ENCODE measurements at places on chromosomes 11 and 22.
A peak's percentile ranks its signal among the peaks of the same experiment; 100 is the strongest.

DNA sequence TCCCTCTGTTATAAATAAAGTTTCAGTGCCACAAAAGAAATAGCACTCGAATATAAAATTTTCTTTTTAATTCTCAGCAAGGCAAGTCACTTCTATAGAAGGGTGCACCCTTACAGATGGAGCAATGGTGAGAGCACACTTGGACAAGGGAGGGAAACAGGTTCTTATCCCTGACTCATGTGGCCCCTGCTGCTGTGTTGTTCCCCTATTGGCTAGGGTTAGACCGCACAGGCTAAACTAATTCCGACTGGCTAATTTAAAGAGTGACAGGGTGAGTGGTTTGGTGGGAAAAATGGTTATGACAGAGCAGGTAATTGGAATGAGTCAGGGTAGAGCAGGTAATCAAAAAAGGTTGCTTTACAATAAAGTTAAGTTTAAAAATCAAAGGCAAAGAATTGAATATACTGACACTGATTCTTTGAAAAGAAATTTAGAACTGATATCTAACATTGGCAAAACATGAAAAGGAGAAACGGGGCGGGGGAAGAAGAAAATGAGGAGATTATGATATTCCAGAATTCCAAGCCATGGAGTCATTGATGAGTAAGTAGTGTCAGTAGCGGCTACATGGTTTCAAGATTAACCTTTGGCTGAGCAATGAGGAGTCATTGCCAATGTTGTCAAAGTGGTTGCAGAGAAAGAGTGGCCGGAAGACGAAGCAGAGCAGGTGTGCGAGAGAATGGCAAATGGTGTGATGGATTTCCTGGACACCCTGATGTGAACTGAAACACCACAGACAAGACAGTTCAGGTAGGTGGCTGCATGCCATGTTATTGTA, 48.4 kb upstream of the MRGPRX1 start:
- DNase-seq = no peak

DNA sequence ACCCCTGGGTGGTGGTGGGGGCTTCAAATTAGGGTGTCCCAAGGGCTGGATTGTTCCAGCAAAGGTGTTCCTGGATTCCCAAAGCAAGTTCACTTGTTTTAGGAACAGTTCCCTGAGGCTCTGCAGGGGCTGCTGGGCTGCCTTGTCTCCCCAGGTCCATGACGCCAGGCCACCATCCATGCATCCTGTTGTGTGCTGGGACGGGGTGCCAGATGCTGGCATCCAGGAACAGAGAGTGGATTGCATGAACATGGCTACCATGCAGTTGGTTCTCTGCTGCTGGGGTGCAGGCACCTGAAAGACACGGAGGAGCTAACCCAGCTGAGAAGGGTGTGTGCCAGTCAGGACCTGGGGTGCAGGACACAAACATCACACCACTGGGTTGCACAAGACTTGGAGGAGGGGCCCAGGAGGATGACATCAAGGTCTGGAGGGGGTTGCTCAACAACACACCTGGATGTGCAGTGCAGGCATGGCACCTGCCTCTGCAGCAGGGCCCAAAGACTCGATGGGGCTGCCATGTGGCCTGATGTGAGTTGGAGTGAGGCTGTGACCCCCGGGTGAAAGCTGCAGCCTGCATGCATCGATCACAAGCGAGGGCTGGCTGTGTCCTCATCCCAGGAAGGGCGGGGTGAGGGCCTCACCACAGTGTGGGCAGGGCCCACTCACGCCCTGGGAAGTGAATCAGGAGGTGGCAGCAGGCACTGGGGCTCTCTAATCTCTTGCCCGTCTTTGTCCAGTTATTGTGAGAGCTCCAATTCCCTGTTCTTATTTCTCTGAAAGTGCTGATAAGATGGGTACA, 74.0 kb upstream of the CLDN5 start:
- no peak for DNase-seq

- no peak for DNase-seq
Observed at GRCh38 chr11:3964935-3965604, 109.6 kb downstream of the STIM1 start.

DNA sequence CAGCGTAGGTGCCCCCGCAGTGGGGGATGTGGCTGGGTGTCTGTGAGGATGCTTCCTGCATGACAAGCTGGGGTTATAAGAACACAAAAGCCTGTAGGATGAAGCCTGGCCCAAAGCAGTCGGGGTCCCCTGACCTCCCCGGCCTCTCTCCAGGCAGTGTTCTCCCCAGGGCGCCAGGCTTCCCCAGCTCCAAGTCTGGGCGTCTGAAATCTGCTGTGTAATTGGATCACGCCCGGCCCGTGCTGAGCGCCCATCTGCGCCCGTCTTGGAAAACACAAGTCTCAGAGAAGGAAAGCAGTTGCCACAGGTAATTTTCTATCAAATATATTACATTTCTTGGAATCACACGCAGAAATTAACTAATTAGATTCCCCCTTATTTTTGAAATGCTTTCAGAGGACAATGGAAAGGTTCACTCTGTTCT, 233.3 kb downstream of the CTTN start:
- DNase-seq = no peak

DNA sequence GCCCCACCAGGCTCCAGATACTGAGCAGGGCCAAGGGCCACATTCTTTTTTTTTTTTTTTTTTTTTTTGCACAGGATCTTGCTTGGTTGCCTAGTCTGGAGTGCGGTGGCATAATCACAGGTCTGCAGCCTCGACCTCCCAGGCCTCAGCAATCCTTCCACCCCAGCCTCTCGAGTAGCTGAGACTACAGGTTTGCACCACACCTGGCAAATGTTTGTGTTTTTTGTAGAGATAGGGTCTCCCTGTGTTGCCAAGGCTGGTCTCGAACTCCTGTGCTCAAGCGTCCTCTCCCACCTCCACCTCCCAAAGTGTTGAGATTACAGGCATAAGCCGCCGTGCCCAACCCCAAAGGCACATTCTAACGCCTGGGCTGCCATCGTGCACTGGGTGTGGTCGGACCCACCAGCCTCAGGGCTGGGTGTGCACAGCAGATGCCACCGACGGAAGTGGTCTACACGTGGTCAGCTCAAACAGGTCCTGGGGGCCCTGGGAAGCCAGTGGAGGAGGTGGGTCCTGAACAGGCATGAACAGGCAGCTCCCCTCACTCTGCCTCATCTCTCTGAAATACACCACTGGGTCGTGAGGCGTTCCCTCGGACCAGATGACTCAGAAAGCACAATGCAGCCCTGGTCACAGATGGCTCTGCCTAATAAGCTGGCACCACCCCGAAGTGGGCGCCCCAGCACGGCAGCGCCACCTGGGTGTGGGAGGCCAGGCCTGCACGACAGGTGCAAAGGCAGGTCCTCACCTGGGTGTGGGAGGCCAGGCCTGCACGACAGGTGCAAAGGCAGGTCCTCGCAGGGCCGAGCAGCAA, 5.1 kb upstream of the B4GALNT4 start:
- no peak for DNase-seq

GRCh38 chr11:97110376-97110775, 720.6 kb downstream of the JRKL start:
- DNase-seq = no peak

DNA sequence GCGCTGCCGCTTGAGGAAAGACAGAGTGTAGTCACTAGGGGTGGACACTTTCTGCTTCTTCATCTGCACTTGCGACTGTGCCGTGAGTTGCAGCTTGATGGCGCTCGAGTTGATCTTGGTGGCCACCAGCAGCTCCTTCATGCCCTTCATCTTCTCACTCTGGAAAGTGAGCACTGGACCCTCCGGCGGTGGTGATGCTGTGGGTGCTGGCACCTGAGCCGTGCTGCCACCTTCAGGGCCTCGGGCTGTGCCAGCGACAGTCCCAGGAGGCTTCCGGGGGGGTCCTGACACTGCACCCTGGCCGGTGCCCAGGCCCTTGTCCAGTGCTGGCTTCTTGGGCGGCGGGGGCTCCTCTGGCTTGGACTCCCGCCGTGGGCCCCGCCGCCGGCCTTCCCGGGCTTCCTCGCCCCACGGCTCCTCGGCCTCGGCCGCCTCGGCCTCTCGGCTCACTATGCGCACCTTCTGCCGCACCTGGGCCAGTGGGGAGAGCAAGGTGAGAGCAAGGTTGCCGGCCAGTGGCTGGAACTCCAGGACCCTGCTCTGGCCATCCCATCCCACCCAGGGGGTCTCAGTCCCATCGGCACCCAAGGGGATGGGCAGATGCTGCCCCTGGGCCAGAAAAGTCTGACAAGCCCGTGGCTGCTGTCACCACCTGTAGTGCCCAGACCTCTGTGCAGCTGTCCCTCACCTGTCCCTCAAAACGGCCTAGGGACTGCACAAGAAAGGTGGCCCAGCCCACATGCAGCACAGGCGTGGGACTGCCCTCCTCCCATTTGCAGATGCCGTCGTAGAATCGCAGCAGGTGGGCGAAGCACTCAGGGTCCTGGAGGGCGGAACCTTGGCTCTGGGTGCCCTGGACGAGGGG, 1.6 kb upstream of the MAP4K2 start:
- DNase-seq = no peak

DNA sequence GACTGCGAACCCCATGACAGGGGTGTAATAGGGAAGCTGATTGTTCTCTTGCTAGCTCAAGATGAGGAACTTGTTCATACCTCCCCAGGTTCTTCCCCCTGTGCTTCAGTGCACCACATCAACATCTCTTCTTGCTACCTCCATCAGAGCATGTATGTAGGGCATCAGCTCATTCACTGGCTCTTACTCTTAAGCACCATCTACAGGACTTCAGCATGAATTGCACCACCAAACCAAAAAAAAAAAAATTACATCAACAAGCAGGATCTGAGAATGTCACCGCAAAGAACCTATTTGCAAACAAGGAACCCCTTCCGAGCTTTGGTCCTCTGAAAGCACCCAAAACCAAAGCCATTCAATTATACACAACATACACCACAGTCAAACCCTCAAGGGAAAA, 2226.5 kb upstream of the RAG2 start:
- no peak for DNase-seq

GRCh38 chr11:133570376-133570775, 38.1 kb upstream of the OPCML start:
- no peak for DNase-seq

- DNase-seq = peak; percentile 53
Observed at GRCh38 chr11:131324921-131325570, 45.4 kb upstream of the NTM start.

DNA sequence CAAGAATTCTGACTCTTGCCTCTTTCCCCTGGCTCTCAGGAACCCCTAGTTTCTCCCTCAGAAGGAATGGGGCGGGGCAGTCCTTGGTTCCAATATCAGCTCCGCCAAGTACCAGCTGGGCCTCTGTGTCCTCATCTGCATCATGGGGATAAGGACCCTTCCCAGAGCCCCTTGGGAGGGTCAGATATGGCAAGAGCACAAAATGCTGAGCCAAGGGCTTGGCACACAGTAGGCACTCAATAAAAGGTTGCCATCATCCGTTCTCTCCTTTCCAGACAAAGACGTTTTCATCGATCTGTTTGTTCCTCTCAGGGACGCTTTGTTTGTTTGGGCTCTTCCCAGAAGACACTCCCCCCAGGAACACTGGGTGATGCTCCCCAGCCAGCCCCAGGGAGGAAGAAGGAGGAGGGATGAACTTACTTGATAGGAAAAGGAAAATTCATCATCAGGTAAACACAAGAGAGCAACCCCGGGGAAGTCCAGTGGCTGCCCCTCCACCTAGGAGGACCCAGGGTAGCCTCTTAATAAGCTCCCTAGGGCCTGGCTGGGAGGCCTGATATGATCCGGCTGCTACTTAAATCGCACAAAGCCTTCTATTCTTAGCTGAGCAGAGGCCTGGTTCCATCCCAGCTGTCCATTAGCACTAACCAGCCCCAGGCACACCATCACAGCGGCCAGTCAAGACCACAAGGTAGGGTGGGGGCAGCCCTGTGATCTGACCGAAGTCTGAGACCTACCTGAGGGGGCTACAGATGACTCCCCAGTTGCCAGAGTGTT, 19.6 kb downstream of the GDPD5 start:
- peak; percentile 64 for DNase-seq

DNA sequence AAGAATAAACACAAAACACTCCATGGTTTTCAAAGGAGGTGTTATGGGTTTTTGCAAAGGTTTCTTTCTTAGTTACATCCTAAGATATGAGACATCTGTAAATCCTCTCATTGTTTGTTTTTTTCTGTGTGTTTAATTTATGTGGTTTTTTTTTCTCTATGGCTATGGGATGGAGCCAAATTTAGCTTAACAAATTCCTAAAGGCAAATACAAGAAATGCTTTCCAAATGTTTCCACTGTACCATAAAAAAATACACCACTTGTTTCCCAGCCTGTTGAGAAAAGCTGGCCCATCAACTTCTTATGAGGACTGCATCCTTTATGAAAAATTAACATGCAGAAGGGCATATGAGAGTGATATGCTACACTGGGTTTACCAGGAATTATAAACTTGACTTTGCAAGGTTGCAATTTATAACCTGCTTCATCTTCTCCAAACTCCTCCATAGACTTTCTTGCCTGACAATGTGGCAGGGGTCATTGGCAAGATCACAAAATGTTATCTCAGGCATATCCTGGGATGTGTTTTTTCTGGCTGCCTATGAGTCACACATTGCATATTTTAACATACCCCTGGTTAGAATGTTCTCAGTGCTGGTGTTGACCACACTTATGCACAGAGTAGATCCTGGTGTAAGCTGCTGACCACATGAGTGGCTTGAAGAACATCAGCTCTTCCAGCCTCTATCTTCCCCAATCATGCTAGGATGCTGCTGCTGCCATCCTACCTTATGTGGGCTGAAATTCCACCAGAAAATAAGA, 137.6 kb upstream of the TTC12 start:
- peak; percentile 66 for DNase-seq

DNA sequence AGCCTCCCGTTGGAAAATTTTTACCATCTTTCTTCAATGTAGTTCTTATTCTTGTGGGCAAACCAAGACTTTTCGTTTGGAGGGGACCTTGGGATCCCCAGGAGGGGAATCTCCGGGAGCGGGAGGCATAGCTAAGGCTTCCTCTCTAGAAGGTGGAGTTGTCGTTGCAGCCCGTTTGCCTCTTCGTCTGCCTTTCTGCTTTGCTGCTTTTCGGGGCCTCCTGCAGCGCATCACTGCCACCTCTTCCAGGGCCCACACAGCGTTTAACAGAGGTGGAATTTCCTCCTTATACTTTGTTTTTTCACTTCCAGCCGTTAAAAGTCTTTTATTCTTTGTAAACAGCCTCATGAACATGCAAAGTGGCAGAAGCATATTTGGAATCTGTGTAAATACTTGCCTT, 3.5 kb upstream of the IFITM3 start:
- DNase-seq = peak; percentile 46

GRCh38 chr22:50517495-50518260, 7.7 kb downstream of the SCO2 start:
- no peak for DNase-seq
